ENCODE measurements at places on chromosomes 1 and 21. TPM values are rescaled to one million over a fixed set of nuclear protein-coding genes. Genes with fewer than 3 reads are reported as not detected.

OR10Z1 gene
- total RNA-seq = not detected

NTNG1 gene
- total RNA-seq = 0.18 TPM

FAM167B gene
- total RNA-seq = 1.7 TPM

TBCE gene
- total RNA-seq = 17.7 TPM

RAB42 gene
- 0.81 TPM for total RNA-seq
